Mesothelial cell of epicardium (in vitro differentiated cells): ENCODE measurements at places on chromosomes 13 and 19. TPM values are rescaled to one million over a fixed set of nuclear protein-coding genes. Genes with fewer than 3 reads are reported as not detected.

The CEACAM3 gene
- total RNA-seq = not detected in 3 replicates

The ZNF100 gene
- 20.1 to 21.2 TPM (median 21.2 TPM) in 3 replicates for total RNA-seq

DNA sequence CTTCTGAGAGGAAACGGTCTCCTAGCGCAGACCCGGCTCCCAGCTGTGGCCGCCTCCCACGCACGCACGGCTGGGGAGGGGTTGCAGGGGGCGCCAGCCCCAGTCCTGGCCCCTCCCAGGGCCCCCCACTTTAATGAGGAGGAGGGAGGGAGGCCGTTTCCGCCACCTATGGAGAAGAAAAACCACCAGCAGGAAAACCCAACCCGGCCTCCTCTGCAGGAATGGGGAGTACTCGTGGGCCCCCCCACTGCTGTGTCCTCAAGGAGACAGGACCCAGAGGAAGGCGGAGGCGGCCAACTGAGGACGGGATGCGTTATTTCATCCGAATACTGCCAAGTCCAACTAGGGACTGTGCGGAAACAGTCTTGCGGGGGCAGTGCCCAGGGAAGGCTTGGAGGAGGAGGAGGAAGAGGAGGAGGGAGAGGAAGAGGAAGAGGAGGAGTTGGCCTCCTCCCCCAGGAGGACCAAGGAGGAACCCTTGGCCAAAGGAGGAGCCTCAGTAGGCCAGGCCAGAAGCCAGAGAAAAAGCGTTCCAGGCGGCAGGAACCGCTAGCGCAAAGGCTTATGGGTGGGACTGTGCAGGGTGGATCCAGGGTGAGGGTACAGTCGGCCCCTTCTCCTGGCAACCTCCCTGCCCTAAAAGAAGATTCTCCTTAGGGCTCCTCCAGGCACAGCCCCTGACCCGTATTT lies 3.9 kb upstream of the SSBP4 start:
- no peak for DNase-seq

The PSG1 gene
- not detected in 3 replicates for total RNA-seq

DNA sequence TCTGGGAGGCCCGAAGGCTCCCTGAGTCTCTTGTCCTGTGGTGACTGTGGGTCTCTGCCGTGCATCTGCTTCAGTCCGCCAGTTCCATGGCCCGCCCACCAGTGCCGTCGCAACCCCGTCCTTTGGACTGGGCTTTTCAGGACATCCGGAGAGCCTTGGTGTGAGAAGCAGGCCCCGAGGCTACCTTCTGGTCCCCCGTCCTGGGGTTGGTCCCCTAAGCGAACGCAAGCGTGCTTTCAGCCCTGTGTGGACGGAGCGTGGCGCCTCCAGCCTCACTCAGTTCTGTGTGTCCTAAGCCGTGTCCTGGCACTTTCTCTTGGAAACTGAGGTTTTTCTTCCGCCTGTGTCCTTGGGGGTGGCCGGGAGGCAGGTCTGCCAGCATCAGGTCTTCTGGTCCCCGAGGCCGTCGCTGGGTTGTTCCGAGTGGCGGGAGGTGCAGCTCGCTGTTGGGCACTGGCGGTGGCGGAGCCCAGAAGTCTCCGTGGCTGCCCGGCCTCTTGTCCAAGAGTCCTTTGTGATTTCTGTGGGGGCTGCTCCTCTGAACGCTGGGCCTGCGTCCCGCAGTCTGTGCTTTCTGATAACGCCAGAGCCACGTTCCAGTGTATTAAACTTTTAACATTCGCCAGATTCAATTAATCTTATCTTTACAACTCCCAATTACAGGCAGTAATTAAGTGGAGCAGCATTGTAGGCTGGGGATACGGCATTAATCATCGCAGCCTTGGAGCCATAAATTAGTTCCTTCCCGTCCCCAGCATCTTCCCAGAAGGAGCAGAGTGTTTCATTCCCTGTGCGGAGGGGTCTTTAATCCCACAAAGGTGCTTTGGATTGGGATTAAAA lies 99.5 kb downstream of the KDM4B start:
- DNase-seq = no peak
